ENCODE measurements at places on chromosomes 12 and 14. TPM values are rescaled to one million over a fixed set of nuclear protein-coding genes. Genes with fewer than 3 reads are reported as not detected.

The PTCSC3 gene
- total RNA-seq, result not detected

The KRT73 gene
- total RNA-seq, result not detected

The ABCD4 gene
- 55.6 TPM for total RNA-seq

DNA sequence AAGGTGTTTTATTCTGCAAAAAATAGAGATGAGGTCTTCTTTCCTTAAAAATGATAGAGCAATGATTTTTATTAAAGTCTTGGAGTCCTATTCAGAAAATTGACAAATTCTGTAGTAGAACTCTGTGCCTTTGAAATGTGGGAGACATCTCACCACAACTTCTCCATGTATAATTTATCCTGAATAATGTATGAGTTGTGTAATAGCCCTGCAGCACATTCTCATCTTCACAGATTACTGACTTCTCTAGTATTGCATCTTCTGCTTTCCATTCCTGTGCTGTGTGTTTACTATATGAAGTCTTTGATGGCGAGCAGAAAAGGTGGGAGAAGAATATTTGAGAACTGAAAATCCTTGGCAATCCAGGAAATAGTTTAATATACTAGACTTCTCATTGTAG lies 255.6 kb downstream of the TTC6 start:
- no peak for DNase-seq

GRCh38 chr14:64987438-64987767 lies 708 bp downstream of the FNTB start:
- DNase-seq, result no peak

DNA sequence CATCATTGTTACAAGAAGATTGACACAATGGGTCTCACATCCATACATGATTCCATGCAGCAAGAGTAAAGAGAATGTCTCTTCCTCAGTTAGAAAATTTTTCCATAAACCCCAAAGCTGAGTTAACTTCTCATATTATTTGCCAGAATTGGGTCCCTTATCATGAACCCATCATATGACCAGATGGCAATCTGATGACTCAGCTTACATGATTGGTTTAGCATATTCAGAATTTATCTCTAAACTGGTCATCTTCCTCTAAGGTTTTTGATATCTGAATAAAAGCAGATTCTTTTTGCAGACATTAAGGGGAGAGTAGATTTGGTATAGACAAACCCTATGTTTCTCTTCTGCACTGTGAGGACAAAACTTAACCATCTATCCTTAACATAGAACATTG lies 174.9 kb downstream of the PIK3C2G start:
- DNase-seq, result no peak

- no peak for DNase-seq
Measured at GRCh38 chr12:29053567-29053966, 95.5 kb upstream of the FAR2 start.

DNA sequence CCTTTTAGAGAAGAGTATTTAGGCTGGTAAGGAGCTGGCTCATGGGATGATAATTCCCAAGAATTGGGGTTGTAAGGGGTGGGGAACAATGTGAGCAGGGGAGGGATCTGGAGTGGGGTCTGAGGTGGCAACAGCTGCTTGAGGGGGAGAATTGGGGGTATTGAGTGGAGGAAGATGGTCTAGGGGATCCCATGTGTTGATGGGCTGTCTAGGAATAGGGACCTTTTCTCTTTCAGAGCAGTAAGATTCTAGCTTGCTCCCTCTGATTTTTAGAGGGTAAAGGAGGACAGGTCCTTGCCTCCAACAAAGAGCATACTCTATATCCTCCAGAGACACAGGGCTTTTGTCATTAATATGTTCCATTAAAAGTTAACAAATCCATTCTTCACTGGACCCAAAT lies 22.4 kb downstream of the CLEC2A start:
- DNase-seq, result no peak

DNA sequence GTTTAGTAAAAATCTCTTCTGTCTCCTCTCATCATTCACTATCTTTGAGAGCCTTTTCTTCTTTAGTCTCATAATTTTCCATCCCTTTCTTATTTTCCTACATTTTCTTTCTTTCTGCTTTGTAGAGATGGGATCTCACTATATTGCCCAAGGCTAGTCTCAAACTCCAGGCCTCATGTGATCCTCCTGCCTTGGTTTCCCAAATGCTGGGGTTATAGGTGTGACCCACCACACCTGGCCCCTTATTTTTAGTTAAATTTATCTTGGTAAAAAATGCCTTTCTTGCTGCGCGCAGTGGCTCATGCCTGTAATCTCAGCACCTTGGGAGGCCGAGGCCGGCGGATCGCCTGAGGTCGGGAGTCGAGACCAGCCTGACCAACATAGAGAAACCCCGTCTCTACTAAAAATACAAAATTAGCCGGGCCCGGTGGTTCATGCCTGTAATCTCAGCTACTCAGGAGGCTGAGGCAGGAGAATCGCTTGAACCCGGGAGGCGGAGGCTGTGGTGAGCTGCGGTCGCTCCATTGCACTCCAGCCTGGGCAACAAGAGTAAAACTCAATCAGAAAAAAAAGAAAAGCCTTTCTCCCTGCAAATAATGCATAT lies 996 bp downstream of the SLC2A3 start:
- no peak for DNase-seq

DNA sequence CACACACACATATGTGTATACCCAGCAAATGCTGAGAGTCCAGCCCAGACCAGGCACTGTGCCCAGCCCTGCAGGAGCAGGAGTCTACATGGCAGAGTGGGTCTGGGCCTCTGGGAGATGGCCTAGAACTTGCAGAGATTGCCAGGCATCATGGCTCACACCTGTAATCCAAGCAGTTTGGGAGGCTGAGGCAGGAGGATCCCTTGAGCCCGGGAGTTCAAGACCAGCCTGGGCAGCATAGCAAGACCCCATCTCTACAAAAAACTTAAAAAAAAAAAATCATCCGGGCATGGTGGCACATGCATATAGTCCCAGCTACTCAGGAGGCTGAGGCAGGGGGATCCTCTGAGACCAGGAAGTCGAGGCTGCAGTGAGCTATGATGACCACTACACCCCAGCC lies 20.8 kb upstream of the MLXIP start:
- DNase-seq, result no peak
